ENCODE measurements at places on chromosomes 12 and 14. TPM values are rescaled to one million over a fixed set of nuclear protein-coding genes. Genes with fewer than 3 reads are reported as not detected.

GRCh38 chr12:31600252-31600651 is 9.3 kb upstream of the DENND5B start:
- no peaks in the 10 kb centered on the region for H3K36me3 ChIP-seq
- H3K27me3 ChIP-seq = no peaks in the 10 kb centered on the region
- no peak overlapping the region for H3K4me3 ChIP-seq
- no peak for DNase-seq

GRCh38 chr14:104094709-104095425 is 9.4 kb downstream of the ASPG start:
- H3K36me3 ChIP-seq = no peaks in the 10 kb centered on the region
- H3K27me3 ChIP-seq = peaks cover 21% of the 10 kb centered on the region
- peaks cover 6% of the 10 kb centered on the region for H3K4me1 ChIP-seq
- no peak overlapping the region for H3K4me3 ChIP-seq
- DNase-seq = peak; percentile 80
- no peak overlapping the region for H3K27ac ChIP-seq

DNA sequence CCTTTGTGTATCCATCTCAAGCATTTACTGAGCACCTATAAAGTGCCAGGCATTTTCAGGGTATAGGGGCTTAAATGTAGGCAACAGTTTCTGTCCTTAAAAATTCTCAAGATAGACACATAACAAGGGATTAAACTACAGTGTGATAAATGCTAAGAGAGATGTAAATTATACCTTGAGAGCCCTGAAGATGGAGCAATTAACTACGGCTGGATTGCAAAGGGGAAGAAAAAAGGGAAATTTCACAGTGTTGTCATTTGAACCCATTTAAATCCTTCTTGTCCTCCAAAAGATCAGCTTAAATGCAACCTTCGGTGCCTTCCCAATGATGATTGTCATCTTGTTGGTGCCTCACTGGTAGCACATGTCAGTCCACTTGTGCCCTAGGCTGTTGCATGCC is 11.5 kb upstream of the IL26 start:
- peak overlapping the region; percentile 48 for H3K4me3 ChIP-seq
- H3K4me1 ChIP-seq = peaks cover 25% of the 10 kb centered on the region
- H3K27me3 ChIP-seq = no peaks in the 10 kb centered on the region
- no peak for DNase-seq
- H3K36me3 ChIP-seq = no peaks in the 10 kb centered on the region
- H3K27ac ChIP-seq = peak overlapping the region; percentile 37

The CFAP73 gene
- 7.3 TPM for total RNA-seq

GRCh38 chr12:30999723-31000122 is 73.2 kb downstream of the TSPAN11 start:
- no peak overlapping the region for H3K27ac ChIP-seq
- no peak overlapping the region for H3K4me3 ChIP-seq
- H3K4me1 ChIP-seq = no peaks in the 10 kb centered on the region
- H3K27me3 ChIP-seq = no peaks in the 10 kb centered on the region

The TSPAN11 gene
- 9.1 TPM for total RNA-seq

GRCh38 chr12:45049912-45050750 is 768 bp downstream of the DBX2 start:
- H3K36me3 ChIP-seq = no peaks in the 10 kb centered on the region
- H3K27me3 ChIP-seq = peaks cover 42% of the 10 kb centered on the region
- DNase-seq = peak; percentile 40
- H3K27ac ChIP-seq = no peak overlapping the region

GRCh38 chr14:95263527-95264231 is 56.0 kb downstream of the CLMN start:
- no peak overlapping the region for H3K27ac ChIP-seq
- peaks cover 16% of the 10 kb centered on the region for H3K4me1 ChIP-seq
- H3K27me3 ChIP-seq = no peaks in the 10 kb centered on the region
- no peak for DNase-seq
- H3K4me3 ChIP-seq = no peak overlapping the region

The GZMB gene
- total RNA-seq = 7.6 TPM

- H3K4me3 ChIP-seq = no peak overlapping the region
- H3K4me1 ChIP-seq = peaks cover 32% of the 10 kb centered on the region
- no peaks in the 10 kb centered on the region for H3K36me3 ChIP-seq
- DNase-seq = no peak
- no peak overlapping the region for H3K27ac ChIP-seq
These were observed 76.7 kb downstream of the DIP2B start for GRCh38 chr12:50581226-50582184.

The ACOT4 gene
- total RNA-seq = 5.0 TPM

DNA sequence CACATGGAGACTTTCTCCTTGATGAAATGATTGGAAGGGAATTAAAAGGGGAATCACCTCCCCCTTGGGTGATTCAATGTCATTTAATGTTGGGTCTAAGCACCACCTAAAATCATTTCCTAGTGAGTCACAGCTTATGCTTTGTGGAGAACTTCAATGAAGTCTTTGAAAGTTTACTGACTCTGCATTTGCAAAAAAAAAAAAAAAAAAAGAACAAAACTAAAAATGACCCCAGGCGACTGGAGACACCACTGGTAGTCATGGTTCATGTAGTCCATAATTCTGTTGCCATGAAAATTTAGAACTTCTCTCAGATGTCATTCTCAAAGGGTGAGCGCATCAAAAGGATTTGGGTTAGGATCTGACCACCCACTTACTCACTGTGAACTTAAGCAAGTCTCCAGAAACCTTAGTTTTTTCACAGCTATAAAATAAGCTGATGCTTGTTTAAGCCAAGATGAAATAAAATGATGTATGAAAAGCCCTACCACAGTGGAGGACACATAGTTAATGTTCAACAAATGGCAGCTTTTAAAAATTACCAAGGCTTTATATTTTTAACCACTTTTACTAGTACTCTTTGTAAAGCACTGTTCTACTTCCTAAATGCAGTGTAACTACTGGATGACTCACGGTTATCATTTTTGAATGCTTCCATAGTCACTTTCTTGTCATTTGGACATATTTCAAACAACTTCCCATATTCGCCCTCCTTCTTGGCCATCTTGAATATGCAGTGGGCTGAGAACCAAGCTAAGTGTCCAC is 18.1 kb upstream of the KSR2 start:
- no peak overlapping the region for H3K27ac ChIP-seq
- no peak for DNase-seq
- no peaks in the 10 kb centered on the region for H3K36me3 ChIP-seq
- H3K4me3 ChIP-seq = no peak overlapping the region

The STON2 gene
- 34.3 TPM for total RNA-seq

The BBS10 gene
- total RNA-seq = 13.4 TPM

GRCh38 chr12:7751394-7751793 is 4.2 kb upstream of the CLEC4C start:
- no peak overlapping the region for H3K4me3 ChIP-seq
- no peaks in the 10 kb centered on the region for H3K36me3 ChIP-seq
- no peaks in the 10 kb centered on the region for H3K4me1 ChIP-seq
- no peaks in the 10 kb centered on the region for H3K27me3 ChIP-seq
- no peak for DNase-seq
- H3K27ac ChIP-seq = no peak overlapping the region

GRCh38 chr14:67911562-67911961 is 92.0 kb downstream of the RAD51B start:
- H3K27me3 ChIP-seq = no peaks in the 10 kb centered on the region
- no peak overlapping the region for H3K4me3 ChIP-seq
- no peak overlapping the region for H3K27ac ChIP-seq
- no peak for DNase-seq
- H3K36me3 ChIP-seq = no peaks in the 10 kb centered on the region
- no peaks in the 10 kb centered on the region for H3K4me1 ChIP-seq

The CLEC4E gene
- total RNA-seq = 21.5 TPM

The MTHFD1 gene
- total RNA-seq = 46.3 TPM

DNA sequence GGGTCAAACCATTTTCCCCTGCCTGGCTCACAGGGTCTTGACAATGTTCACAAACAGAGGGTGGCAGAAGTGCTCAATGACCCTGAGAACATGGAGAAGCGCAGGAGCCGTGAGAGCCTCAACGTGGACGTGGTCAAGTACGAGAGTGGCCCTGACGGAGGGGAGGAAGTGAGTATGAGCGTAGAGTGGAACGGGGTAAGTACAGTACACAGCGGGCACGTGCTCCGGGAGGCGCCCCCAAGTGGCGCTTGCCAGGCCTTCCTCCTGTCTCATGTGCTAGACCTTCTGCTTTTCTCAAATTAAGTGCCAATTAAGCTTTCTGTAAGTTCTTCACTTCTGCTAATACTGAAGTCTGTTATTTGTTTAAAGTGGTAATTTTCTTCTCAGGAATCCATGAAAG is 35.9 kb downstream of the XRCC3 start:
- no peak overlapping the region for H3K27ac ChIP-seq
- peaks cover 100% of the 10 kb centered on the region for H3K36me3 ChIP-seq
- H3K4me1 ChIP-seq = peaks cover 9% of the 10 kb centered on the region
- no peaks in the 10 kb centered on the region for H3K27me3 ChIP-seq
- H3K4me3 ChIP-seq = no peak overlapping the region
- peak; percentile 75 for DNase-seq

DNA sequence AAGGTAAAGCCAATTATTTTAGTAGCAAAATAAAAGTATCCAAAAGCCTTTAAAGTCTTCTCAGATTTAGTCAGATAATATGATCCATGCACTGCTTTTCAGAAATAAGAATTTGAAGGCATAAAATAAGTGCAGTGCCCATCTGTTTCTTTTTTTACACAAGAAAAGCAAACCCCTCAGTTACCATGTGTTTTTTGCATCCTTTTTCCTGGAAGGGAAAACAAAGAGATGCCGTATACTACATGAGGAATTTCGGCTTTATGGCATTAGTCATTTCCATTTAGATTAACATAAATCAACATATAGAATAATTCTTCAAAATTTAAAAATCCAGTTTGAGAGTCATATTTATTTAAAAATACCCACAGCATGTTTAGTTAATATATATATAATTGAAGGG is 70.0 kb upstream of the GNPNAT1 start:
- H3K4me1 ChIP-seq = peaks cover 11% of the 10 kb centered on the region
- no peak overlapping the region for H3K4me3 ChIP-seq
- no peaks in the 10 kb centered on the region for H3K27me3 ChIP-seq
- no peak for DNase-seq
- H3K27ac ChIP-seq = no peak overlapping the region
- H3K36me3 ChIP-seq = peaks cover 79% of the 10 kb centered on the region

- H3K4me3 ChIP-seq = no peak overlapping the region
- no peaks in the 10 kb centered on the region for H3K36me3 ChIP-seq
- no peak for DNase-seq
- no peaks in the 10 kb centered on the region for H3K4me1 ChIP-seq
These were observed 283.4 kb upstream of the ATP2B1 start for GRCh38 chr12:89991807-89992590.

The APOF gene
- total RNA-seq = not detected

The SCNN1A gene
- total RNA-seq = 156 TPM

DNA sequence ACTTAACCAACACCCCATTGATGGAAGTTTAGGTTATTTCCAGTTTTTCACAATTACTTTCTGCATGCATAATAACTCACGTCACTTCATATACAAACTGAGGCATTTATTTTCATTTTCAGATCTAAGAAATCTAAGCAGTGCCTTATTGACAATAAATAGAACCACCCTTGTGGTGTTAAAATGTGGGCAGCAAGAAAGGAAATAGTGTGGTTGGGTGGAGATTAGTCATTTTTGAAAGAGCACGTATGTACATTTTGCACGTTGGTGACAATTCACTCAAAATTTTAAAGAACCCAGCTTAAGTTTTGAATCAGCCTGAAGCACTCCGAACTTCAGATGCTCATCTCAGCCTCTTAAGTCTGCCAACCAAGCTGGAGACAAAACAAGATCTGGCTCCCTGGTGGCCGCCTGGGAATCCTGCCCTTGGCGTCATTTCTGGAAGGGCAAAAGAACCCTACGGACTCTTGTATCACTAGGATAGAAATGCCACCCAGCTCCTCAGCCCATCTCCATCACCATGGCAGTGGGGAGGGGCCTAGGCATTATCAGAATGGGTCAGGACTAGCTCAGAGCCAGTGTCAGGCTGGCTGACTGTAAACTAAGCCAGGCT is 89.5 kb upstream of the BCL2L14 start:
- no peak overlapping the region for H3K27ac ChIP-seq
- no peaks in the 10 kb centered on the region for H3K4me1 ChIP-seq
- no peaks in the 10 kb centered on the region for H3K27me3 ChIP-seq
- H3K4me3 ChIP-seq = no peak overlapping the region

- no peak for DNase-seq
- H3K27ac ChIP-seq = no peak overlapping the region
- no peak overlapping the region for H3K4me3 ChIP-seq
- no peaks in the 10 kb centered on the region for H3K4me1 ChIP-seq
These were observed 418.0 kb downstream of the RGS6 start for GRCh38 chr14:72350215-72350614.

Measured in lower lobe of right lung (tissue), 2 donors.